Naive thymus-derived CD8-positive, alpha-beta T cell (primary cell): ENCODE measurements at places on chromosomes 16 and 17. TPM values are rescaled to one million over a fixed set of nuclear protein-coding genes. Genes with fewer than 3 reads are reported as not detected.
A peak's percentile ranks its signal among the peaks of the same experiment; 100 is the strongest.

MARCHF10 gene
- 0.69 TPM for total RNA-seq

DNA sequence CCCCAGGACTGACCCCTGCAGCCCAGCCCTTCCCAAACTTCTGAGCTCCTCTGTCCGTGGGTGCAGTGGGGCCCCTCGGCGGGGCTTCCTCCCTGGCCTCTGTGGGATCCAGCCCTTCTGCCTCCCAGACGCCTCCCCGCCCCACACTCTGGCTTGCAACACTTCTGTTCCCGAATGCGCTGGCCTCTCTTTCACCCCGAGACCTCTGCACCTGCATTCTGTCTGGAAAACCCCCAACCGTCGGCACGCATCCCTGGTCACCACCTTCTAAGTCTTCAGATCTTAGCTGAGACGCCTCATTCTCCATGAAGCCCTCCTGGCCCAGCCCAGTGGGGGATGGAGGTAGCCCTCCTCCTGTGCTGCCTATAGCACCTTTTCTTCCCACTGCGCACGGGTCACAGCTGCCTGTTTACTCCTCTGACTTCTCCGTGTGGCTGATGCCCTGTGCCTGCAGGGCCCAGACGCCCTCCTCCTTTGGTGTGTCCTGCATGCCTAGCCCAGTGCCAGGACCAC lies 26.4 kb downstream of the TMEM235 start:
- H3K27ac ChIP-seq, result peak overlapping the region; percentile 93
- peaks cover 18% of the 10 kb centered on the region for H3K4me1 ChIP-seq
- DNase-seq, result no peak
- no peaks in the 10 kb centered on the region for H3K27me3 ChIP-seq
- H3K36me3 ChIP-seq, result no peaks in the 10 kb centered on the region

DNA sequence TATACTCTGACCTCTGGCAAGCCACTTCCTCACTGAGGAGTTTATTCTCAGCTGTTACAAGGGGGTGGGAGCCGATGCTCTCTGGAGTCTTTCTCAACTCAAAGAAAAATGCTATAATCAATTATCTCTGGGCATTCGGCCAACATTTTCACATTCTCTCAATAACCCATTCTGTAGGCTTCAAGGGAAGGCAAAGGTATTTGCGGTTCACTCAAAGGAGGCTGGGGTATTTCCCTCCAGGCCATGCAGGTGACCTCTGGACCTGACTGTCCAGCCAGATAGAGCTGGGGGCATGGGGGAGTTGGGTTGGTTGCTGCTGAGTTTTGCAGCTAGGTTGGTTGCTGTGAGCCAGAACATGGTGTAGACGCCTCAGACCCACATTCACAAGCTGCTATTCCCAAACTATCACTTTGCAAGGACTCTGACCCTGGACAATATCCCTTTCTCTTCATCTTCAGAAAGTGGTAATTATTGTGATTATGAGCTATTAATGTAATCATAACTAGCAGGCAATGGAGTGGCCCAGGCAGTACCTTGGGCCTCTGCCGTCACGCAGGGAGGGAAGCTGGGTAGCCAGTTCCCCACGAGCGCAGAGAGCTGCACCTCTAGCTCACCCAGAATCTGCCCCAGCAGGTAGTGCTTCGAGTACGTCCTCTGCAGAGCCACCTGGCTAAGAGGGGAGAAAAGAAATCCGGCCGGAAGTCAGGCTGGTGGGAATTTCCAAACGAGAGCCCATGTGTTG lies 42.1 kb downstream of the AIPL1 start:
- H3K27ac ChIP-seq, result no peak overlapping the region
- H3K27me3 ChIP-seq, result peaks cover 26% of the 10 kb centered on the region
- H3K36me3 ChIP-seq, result no peaks in the 10 kb centered on the region
- no peaks in the 10 kb centered on the region for H3K4me1 ChIP-seq
- DNase-seq, result no peak

DNA sequence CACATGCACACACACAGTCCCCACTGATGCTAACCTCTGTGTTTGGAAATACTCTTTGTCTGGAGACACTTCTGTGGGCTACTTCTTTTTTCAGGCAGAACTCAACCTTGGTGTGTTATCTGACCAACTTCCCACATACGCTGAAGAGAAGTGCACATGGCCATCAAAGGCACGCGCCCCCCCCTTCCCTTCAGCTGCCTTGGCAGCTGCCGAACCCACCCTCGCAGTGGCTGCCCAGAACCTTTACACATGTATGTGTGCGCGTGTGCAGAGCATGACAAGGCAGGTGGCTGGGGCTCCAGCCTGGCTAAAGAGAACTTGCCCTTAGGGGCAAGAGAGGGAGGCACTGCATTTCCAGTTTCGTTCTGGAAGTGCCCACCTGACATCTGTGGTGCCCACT lies 3.9 kb downstream of the RAPGEFL1 start:
- H3K4me1 ChIP-seq, result peaks cover 6% of the 10 kb centered on the region
- no peaks in the 10 kb centered on the region for H3K27me3 ChIP-seq
- H3K27ac ChIP-seq, result no peak overlapping the region
- no peak for DNase-seq
- H3K36me3 ChIP-seq, result no peaks in the 10 kb centered on the region

- H3K4me3 ChIP-seq, result no peak overlapping the region
- H3K27me3 ChIP-seq, result no peaks in the 10 kb centered on the region
- no peaks in the 10 kb centered on the region for H3K36me3 ChIP-seq
- no peak for DNase-seq
- H3K27ac ChIP-seq, result no peak overlapping the region
Observed at GRCh38 chr16:16989368-16989767, 481.4 kb downstream of the XYLT1 start.

DNA sequence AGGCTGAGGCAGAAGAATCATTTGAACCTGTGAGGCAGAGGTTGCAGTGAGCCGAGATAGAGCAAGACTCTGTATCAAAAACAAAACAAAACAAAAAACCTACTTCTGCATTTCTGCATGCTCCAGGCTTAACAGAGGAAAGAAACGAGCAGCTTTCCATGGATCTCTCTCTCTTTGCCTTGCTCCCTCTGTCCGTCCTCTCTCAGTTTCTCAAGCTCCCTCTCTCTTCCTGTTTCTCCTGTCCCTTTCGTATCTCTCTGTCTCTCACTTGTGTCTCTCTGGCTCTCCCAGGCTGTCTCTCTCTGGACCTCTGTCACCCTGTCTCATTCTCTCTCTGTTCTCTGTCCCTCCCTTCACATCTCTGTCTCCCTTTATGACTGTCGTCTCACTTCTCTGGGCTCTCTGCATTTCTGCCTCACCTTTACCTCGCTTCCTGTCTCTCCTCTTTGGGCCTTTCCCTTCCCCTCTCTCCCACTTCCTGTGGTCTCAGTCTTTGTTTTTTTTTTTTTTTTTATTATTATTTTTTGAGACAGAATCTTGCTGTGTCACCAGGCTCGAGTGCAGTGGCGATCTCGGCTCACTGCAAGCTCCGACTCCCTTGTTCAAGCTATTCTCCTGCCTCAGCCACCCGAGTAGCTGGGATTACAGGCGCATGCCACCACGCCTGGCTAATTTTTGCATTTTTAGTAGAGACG lies 4.1 kb upstream of the PITPNA start:
- DNase-seq, result no peak
- H3K27me3 ChIP-seq, result no peaks in the 10 kb centered on the region
- H3K4me1 ChIP-seq, result peaks cover 14% of the 10 kb centered on the region
- H3K36me3 ChIP-seq, result no peaks in the 10 kb centered on the region

DNA sequence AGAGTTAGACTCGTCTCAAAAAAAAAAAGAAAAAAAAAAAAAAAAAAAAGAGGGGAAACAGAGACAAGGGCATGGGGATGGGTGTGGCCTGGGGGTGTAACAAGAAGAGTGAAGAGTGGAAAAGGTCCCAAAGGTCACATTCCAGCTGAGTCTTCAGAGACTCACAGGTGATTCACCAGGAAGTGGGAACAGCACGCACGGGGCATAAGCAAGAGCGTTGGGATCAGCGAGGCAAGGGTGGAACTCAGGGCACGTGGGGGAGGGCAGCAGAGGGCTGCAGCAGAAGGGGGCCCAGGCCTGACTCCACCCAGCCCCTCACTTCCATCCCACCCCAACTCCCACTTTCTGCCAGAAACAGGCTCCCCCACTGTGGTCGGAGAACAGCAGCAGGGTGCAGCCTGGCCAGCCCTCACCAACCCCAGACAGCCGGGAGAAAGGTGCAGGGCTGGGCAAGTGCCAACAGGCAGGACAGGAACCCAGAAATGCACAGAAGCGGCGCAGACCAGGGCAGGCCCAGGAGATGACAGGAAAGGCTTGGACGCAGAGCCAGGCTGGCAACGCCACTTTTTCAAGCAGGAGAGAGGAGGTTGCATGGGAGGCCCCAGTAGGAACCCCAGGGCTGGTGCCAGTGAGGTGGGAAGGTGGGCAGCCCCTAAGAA lies 3.3 kb downstream of the MEAK7 start:
- H3K4me3 ChIP-seq, result no peak overlapping the region
- no peaks in the 10 kb centered on the region for H3K27me3 ChIP-seq
- no peak for DNase-seq
- H3K27ac ChIP-seq, result no peak overlapping the region
- H3K36me3 ChIP-seq, result peaks cover 6% of the 10 kb centered on the region

PRSS33 gene
- not detected for total RNA-seq

DNA sequence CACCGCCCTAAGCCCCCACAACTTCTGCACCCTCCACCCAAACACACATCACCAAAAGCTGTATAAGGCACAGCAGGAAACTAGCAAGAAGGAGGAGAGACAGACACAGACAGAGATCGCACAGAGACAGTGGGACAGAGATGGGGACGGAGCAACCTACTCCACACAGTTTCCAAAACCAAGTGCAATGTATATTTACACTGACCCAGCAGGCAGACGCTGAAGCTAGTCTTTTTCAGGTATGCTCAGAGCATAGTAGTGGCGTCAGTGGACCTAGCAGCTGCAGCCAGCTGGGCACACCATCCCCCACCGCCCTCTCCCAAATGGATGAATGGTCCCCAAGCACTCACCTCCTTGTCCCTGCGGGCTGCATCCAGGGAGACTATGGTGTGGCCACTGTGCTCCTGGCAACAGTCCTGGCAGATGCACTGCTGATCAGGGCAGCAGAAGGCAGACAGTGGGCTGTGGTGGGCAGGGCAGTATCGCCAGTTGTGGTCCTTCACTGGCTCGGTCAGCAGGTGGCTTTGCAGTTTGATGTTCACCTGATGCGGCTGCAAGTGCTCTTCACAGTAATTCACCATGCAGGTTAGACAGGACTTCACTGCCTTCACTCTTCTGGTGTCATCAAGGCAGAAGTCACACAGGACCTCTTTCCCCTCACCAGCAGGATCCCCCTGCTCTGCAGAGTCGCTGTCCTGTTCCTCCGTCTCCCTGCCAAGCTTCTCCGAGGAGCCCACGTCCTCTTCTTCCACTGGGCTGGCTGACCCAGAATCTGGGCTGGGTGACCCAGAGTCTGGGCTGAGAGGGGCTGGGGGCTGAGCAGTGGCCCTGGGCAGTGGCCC lies 31.5 kb upstream of the FBXW10B start:
- no peaks in the 10 kb centered on the region for H3K36me3 ChIP-seq
- no peak overlapping the region for H3K4me3 ChIP-seq
- no peak for DNase-seq
- H3K27me3 ChIP-seq, result no peaks in the 10 kb centered on the region

RNF222 gene
- total RNA-seq, result 0.19 TPM

CDH5 gene
- total RNA-seq, result not detected

RBFOX1 gene
- total RNA-seq, result not detected

CYGB gene
- total RNA-seq, result 0.52 TPM

CMIP gene
- total RNA-seq, result 38.8 TPM

- DNase-seq, result peak; percentile 58
- H3K36me3 ChIP-seq, result no peaks in the 10 kb centered on the region
- no peaks in the 10 kb centered on the region for H3K27me3 ChIP-seq
Observed at GRCh38 chr17:82497483-82498405, 21.8 kb upstream of the FOXK2 start.

TP53TG3F gene
- not detected for total RNA-seq

NLRC5 gene
- total RNA-seq, result 474 TPM

BAIAP3 gene
- total RNA-seq, result 3.0 TPM

- peaks cover 2% of the 10 kb centered on the region for H3K36me3 ChIP-seq
- H3K27me3 ChIP-seq, result peaks cover 14% of the 10 kb centered on the region
- H3K4me1 ChIP-seq, result no peaks in the 10 kb centered on the region
- H3K27ac ChIP-seq, result no peak overlapping the region
Observed at GRCh38 chr17:68581863-68582645, 19.1 kb downstream of the FAM20A start.

DNA sequence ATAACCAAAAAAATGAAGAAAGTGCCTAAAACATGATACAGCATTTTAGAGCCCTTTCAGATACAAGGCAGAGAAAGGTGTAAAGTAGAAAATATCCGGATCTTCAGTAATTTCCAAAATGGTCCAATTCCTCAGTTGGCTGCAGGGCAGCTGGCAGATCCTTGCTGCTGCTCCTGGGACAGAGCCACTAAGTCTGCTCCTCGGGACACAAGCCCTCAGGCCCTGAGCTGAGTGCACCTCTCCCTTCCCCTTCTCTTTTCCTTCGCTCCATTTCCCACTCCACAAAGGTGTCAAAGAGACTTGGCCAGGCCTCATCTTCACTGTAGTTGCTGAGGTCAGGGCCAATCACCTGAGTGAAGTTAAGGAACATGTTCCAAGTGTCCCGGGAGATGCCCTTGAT lies 40.5 kb downstream of the DCUN1D3 start:
- no peak for DNase-seq
- no peak overlapping the region for H3K4me3 ChIP-seq
- no peak overlapping the region for H3K27ac ChIP-seq
- peaks cover 46% of the 10 kb centered on the region for H3K36me3 ChIP-seq
- peaks cover 5% of the 10 kb centered on the region for H3K4me1 ChIP-seq

DNA sequence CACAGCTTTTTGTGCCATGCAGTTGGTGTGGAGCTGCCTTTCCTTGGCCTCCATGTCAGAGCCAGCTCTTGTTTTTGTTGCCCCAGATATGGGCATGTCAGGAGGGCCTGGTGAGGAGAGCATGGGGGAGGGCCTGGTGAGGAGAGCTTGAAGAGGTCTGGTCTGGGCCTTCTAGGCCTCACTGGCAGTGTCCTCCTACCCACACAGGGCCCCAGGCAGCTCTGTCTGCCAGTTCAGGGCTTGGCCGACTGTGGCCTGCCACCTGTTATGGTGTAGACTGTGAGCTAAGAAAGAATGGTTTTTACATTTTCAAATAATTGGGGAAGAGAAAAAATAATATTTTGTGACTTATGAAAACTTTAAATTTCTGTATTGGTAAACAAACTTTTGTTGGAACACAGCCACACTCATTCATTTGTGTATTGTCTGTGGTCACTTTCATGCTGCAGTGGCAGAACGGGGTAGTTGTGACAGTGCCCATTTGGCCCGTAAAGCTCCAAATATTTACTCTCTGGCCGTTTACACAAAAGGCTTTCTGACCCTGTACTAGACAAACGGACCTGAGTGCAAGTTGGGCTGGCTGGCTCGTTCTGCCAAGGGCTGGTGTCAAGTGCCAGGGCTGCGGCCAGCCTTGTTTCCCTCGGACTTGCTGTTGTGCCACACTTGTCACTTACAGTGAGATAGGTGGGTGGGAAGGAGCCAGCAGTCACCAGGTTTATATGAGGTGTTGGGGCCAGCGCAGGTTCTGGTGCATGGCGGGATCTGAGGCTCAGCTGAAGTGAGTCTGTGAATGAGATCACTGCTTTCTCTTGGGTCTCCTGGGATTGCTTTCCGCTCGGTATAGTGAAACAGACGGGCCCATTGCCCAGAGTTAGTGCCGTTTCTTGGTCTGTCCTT lies 18.2 kb downstream of the PGS1 start:
- no peak overlapping the region for H3K27ac ChIP-seq
- no peaks in the 10 kb centered on the region for H3K27me3 ChIP-seq
- DNase-seq, result no peak
- H3K4me1 ChIP-seq, result no peaks in the 10 kb centered on the region
- H3K36me3 ChIP-seq, result peaks cover 33% of the 10 kb centered on the region
